ENCODE measurements at places on chromosomes 2 and 18. TPM values are rescaled to one million over a fixed set of nuclear protein-coding genes. Genes with fewer than 3 reads are reported as not detected.

GRCh38 chr18:34115409-34116081 is 109.2 kb downstream of the NOL4 start:
- DNase-seq, result no peak

DNA sequence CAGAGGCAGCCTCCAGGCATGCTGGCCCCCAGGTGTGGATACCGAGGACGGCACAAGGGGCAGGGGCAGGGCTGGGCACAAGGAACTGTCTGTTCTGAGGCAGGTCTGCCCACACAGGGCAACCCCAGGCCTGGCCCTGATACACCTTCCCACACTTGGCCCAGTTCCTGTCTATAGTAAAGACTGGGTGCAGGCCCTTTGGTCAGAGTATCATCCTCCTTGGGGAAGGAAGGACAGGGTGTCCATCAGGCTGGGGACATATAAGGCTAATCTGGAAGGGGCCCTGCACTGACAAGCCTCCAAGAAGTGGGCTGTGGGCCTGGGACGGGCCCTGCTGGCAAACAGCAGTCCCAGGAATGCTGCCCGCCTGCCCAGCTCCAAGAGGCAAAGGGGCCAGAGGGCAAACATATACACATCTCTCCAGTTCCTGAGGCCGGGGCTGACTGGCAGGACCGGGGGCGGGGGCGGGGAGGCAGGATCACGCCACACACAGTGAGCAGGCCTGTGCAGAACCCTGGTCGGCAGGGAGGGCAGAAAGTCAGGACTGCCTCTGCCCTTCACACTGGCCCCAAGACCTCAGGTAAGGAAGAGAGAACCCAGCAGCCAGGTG is 18.9 kb downstream of the SDC1 start:
- DNase-seq, result no peak

DNA sequence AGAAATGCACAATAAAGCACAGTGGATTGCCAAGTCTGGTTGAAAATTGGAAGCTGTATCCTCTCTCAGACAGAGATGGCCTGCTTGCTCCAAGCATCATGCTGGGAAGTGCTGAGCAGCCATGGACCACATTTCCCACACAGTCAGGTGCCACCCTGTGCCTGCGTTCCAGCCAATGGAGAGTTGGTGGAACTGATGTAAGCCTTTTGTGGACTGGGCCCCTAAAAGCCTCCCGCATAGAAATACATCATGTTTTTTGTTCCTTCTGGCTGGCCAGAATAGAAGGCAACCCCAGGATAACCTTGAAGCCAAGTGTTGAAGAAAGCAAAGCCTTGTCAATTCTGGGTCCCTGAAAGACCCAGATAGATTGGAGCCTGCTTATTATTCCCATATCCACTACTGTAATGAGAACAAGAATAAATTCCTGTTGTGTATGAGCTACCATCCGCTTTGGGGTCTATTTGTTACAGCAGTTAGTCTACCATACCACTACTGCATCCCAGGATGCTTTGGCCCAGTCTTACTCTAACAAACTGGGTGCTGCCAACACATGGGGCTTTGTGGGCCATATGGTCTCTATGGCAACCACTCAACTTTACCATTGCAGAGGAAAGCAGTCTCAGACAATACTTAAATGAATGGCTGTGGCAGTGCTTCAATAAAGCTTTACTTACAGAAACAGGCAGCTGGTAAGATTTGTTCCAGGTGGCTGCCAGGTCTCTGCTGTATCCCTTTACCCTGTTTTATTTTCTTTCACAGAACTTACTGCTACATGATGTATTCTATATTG is 65.4 kb downstream of the POLE4 start:
- DNase-seq, result no peak

The PFN4 gene
- total RNA-seq, result not detected
